ENCODE measurements at places on chromosomes 7 and 10.

- DNase-seq, result no peak
Observed at GRCh38 chr7:158527915-158528502, 59.6 kb downstream of the PTPRN2 start.

GRCh38 chr7:49618028-49618427 lies 155.4 kb upstream of the VWC2 start:
- no peak for DNase-seq

DNA sequence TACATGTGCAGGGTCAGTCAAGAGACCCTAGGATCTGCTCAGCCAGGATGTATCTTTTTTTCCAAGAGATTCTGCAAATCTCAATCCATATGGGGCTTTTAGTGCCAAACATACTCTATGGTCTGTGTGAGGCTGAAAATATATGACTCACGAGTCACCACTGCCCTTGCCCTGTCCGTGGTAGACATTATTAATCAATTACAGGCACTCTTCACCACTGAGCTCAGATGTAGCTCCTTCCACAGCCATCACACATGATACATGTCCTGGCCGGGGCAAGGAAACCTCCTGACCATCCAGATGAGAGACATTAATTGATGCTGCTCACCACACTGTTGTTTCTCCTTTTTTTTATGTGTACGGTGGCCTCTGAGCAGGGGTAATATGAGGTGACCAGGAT lies 90.2 kb upstream of the RET start:
- no peak for DNase-seq

DNA sequence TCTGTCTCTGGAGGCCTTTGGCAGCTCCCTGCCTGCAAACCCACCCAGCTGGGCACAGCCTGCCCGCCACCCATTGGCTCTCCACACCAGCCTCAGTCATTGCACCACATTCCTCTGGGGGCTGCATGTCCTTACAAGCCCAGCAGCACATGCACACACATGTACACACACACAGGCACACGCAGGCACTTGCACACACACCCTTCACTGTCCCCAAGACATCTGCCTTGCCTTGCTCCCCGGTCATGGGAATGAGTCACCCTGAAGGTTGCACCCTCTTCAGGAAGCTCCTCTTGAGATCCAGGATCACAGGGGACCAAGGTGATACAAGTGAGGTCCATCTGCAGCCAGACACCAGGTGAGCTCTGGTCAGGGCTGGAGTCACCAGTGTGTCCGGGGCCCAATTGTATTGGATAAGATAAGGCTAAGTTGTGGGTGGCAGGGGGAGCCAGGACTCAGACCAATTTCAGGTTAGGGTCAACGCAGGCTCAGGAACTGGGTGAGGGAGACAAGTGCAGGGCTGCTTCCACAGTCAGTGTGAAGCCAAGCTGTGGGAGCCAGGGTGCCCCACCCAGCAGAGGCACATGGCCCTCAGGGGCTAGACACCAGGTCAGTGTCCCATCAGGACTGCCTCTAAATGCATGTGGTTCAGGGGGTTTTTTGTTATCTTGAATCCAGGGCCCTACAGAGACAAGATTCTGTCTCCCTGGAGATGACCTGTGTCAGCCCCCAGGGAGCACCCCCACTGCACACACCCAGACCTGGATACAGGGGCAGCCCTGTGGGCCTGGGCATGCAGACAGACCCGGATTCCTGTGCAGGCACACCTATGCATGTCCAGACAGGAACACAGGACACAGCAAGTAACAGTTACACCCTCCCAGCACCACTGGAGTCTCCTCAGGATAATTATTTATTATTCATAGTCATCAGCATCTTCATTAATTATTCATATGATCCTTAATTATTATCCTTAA lies 33.8 kb downstream of the KCNH2 start:
- DNase-seq, result no peak

- no peak for DNase-seq
Observed at GRCh38 chr10:87918254-87918859, 54.9 kb downstream of the PTEN start.

DNA sequence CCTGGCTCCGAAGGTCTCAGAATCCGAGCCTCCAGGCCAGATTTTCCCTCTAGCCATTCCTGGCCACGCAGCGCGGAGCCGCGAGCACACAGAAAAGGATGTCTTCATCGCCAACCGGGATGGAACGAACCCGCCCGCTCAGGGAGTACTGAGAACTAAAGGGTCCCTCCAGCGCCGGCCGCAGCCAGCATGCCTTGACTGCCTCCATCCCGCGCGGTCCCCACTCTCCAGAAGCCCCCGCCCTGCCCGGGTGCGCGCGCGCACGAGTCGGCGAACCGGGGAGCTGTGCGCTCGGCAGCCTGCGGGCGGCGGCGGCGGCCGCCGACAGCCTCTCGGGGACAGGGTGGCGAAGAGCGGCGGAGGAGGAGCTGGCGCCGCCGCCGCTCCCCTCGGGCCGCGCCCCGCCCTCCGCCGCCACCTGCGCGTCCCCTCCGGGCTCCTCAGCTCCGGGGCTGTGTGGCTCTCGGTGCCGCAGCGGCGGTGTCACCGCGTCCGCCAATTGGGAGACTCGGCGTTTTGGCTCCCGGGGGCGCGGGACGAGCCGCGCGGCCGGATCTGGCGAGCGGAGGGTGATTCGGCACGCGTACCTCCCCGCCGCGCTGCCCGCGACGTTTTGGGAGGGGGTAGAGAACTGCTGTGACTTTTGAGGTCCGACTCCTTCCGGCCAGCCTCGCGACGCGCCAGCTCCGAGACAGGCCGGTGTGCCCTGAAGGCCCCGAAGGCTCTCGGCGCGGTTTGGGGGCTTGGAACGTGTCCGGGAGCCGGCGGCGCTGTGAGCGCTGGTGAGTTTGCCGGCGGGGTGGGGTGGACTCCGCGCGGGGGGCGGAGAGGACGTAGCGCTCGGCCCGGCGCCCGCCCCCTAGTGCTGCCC lies 453 bp upstream of the GALNT17 start:
- DNase-seq, result peak; percentile 28

DNA sequence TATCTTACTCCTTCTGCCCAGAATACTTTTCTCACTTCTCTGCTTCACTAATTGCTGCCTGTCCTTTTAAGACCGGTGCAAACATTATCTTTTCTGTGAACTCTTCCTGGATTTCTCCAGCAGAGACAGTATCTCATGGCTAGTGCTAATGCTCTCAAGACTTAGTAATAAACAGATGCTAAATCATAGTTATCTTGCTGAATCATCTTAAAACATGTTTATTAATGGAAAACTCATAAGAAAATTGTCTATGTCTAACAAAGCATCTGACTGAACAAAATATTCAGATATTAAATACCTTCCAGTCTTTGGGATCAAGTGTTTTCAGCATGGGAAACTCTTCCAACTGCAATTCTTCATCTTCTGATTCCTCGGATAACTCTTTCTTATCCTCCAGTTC lies 3.1 kb downstream of the DNAJC2 start:
- DNase-seq, result no peak

DNA sequence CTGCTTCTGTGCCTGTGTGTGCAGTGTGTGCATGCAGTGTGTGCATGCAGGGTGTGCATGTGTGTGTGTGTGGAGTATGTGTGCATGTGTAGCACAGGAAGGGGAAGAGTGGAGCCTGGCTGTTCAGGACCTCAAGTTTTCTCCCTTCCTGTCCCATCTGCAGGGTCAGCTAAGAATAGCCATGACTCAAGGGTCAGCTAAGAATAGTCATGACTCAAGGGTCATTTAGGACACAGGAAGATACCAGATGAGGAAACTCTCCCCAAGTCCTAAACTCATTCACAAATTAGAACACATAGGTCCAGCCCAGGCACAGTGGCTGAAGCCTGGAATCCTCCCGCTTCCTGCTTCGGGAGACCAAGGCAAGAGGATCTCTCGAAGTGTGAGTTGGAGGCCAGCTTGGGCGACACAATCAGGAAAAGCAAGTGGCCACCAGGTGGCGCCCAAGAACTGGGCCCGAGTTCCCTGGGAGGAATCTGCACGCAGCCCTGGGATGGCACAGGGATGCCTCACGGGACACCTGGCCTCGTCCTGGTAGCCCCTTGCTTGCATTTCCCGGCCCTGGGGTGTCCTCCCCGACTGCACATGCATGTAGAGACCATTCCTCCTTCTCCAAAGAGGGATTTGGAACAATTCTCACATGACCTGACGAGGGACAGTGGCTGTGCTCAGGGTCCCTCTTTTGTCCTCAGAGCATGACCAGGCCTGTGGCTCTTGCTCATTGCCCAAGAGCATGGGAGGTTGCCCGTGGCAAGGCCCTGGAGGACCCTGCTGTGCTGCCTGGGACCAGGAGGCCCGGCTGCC lies 21.4 kb upstream of the VOPP1 start:
- DNase-seq, result peak; percentile 79

GRCh38 chr10:23016636-23017035 lies 78.7 kb upstream of the MSRB2 start:
- DNase-seq, result no peak

DNA sequence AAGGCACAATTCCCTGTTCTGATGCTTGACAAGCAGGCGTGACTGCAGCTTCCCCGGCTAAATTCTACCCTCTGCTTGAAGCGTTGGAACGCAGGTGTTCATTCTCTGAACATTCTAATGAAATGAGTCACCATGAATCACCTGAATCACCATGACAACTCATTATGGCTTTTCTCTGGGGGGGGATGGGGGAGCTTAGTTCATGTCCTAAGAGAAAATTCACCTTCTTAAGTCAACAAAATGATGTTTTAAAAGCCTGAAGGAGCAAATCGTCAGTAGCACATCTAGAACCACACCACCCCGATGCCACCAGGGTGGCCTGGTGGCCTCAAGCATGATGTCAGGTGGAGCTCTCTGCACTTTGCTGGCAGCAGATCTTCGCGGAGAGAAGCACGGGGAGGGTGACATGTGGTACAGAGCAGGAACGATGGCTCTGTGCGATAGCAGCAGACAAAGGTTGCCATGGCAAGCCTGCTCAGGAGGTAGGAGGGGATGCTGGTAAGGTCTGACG lies 33.7 kb downstream of the DDC start:
- no peak for DNase-seq

GRCh38 chr7:32053204-32053603 lies 17.0 kb downstream of the PDE1C start:
- no peak for DNase-seq

- DNase-seq, result no peak
Observed at GRCh38 chr10:17425584-17426262, 28.7 kb downstream of the ST8SIA6 start.

GRCh38 chr10:5630112-5630436 lies 36.3 kb downstream of the ASB13 start:
- DNase-seq, result no peak

Measured in GM03348 (cell line).